Stimulated activated CD4-positive, alpha-beta T cell treated with anti-CD3 and anti-CD28 coated beads, TNF-alpha, amount 100 ng/mL, for 1 hour (primary cell): ENCODE measurements at places on chromosomes 6 and 20.

- no peak for DNase-seq
Measured at GRCh38 chr6:82484737-82485626, 121.4 kb downstream of the TPBG start.

- DNase-seq: no peak
Measured at GRCh38 chr20:32727683-32728082, 15.6 kb downstream of the COMMD7 start.

DNA sequence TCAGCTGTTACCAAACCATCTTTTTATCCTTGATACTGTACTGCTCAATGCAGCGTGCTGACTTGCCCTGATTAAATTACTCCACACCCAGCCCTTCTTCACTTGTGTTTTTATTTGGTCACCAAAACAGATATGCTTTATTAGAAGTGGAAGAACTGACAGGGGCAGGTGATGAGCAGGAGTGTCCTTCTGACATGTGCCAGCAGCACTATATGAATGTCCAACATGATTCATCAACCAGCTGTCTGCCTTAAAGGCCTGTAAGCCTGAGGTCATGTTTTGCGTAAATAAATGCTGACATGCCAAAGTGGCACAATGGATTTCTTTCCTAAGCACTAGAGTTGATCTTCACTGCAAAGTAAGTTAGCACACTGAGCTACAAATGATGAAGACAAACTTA lies 15.4 kb downstream of the POPDC3 start:
- no peak for DNase-seq

GRCh38 chr6:108168501-108169463 lies 3.0 kb downstream of the NR2E1 start:
- no peak for DNase-seq

DNA sequence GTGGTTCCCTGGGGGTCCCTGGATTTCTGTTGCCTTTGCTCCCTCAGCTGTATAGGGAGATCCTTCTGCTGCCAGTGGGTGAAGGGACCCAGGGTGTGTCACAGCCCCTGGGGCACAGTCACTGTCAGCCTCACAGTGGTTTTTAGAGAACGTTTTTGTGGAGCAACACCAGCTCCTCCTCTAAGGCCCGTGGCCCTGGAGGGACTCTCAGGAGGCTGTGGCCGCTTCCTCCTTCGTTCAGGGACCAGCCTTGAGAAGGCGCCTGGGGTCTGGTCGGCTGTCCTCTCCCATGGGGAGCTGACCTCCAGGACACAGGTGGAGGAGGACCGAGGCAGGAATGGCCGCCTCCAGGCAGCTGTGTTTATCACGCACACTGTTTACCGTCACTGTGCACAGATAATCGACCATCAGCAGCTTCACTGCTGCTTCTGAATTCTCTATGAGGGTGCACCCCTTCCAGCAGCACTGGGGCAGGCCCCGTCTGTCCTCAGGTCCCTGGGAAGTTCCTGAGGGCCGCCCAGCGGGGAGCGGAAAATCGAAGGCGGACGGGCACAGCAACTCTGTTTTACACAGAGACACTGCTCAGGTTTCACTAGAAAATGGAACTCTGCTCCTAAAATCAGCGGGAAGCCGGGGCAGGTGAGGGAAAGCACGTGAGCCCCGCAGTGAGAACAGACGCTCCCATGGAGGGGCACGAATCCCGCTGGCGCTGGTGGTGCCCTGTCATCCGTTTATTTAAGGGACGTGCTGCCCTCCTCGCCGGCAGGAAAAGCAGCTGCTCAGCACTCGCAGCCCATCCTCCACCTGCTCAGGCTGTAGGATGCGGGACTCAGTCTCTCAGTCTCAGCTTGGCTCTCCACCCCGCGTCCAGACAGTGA lies 10.4 kb upstream of the FRMD1 start:
- DNase-seq: no peak

DNA sequence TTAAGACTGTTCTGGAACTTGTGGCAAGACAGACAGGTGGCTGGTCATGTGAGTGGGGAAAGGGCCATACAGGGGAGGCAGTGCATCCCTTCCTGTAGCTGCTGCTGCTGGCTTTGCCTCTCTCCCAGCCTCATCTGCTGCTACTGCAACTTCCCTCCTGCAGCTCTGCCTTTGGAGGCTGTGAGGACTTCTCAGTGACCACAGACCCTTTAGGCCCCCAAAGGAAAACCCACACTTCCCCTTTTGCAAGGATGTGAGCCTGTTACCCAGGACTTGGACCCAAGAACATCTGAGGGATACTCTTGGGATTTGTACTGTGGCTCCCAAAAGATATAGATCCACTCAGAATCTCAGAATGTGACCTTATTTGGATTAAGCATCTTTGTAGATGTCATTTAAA lies 91.0 kb downstream of the TMEM170B start:
- DNase-seq: no peak

GRCh38 chr6:150529646-150530045 lies 70.0 kb upstream of the PLEKHG1 start:
- DNase-seq: no peak

DNA sequence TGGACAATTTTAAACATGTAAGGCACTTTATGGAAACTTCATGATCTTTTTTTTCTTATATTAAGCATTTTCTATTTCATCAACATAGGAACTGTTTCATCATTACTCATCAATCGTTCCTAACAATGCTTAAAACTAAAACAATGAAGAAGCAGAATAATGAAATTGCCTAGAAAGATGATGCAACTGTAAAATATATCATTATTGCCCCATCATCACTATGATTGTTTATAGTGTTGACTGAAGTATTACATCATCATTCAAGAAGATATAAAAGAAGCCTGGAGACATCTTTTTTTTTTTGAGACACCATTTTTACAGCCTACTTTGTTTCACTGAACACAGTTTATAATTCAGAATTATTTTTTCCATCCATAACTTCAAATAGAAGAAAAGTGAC lies 147.2 kb downstream of the TRDN start:
- DNase-seq: no peak

GRCh38 chr6:96505363-96505762 lies 16.2 kb upstream of the UFL1 start:
- no peak for DNase-seq

DNA sequence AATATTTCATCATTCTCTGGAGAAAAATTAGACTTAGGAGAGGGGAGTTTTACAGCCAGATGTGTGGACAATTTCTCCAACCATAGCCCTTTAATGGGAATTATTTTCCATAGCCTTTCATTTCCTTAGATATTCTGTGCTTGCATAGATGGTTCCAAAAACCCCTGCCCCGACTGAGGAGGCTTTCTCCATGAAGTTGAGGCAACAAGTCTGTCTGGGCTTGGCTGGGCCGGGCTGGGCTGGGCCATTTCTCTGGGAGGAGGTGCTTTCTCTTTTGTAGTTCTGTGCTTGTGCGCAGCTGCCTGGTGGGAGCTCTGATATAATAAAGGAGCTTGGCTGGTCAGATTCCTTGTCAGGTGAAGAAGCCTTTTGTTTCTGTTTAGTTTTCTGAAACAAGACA lies 71.4 kb downstream of the SOBP start:
- DNase-seq: no peak

- no peak for DNase-seq
Measured at GRCh38 chr20:53176134-53176533, 204.0 kb downstream of the TSHZ2 start.

DNA sequence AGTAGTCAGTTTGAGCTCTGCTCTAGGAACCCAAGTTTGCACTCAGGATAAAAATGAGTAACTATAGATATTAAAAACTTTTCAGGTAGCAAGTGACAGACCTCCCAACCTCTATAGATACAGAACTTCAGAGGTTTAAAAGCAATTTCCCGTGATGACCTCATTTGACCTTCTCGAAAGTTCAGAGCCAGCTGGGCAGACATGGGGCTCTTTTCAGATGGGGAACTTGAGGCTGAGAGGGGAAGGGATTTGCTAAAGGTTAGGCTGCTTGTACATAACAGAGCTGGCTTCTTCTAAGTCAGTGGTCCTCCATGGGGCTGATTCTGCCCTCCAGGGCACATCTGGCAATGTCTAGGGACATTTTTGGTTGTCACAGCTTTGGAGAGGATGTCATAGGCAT lies 58.8 kb upstream of the ZNF831 start:
- no peak for DNase-seq

- DNase-seq: no peak
Measured at GRCh38 chr6:29887330-29887818, 55.0 kb upstream of the HLA-A start.
